ENCODE measurements at places on chromosomes 7 and 10.

- no peak for DNase-seq
Observed at GRCh38 chr10:69757553-69758309, 44.0 kb upstream of the COL13A1 start.

DNA sequence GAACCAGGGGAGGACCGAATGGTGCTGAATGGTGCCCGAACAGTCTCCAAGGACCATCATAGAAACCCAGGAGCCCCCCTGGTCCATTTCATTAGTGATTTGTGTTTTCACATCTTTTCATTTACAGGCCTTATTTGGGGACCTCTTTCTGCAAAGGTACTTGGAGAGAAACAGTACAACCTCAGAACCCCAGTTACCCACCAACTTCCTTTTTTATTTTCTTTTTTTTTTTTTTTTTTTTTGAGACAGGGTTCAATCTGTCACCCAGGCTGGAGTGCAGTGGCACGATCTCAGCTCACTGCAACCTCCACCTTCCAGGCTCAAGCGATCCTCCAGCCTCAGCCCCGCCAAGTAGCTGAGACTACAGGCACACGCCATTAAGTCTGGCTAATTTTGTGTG is 13.0 kb upstream of the ELN start:
- DNase-seq = no peak

DNA sequence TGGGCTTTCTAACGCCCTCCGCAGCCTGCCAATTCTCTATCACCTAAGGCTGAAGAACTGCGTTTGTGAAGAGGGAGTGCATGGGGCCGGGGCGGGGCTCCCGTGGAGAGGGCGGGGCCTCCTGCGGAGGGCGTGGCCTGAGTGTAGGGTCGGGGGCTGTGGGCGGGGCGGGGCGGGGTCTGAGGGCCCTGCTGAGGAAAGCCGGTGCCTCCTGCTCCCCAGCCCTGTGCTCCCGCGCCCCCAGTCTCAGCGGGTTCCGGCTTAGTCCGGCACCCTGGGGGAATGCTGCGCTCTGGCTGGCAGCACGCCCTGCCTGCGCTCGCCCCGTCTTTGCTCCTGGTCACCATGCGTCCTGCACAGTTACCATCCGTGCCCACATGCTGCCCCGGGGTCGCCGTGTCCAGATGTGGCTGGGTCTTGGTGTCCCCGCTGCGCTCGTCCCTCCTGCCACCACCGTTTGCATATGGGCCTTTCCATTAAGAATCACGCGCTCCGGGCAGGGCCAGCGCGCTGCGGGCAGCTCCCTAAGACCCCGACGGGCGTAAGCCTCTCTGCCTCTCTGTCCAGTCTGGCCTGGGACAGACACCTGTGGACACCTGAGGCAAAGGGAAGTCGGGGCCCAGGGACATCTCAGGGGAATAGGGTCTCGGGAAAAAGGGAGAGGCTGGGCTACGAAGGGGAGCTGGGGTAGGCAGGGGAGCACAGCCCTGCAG is 144.0 kb upstream of the RET start:
- DNase-seq = no peak

- no peak for DNase-seq
Observed at GRCh38 chr7:68629-69028, 123.7 kb upstream of the FAM20C start.

DNA sequence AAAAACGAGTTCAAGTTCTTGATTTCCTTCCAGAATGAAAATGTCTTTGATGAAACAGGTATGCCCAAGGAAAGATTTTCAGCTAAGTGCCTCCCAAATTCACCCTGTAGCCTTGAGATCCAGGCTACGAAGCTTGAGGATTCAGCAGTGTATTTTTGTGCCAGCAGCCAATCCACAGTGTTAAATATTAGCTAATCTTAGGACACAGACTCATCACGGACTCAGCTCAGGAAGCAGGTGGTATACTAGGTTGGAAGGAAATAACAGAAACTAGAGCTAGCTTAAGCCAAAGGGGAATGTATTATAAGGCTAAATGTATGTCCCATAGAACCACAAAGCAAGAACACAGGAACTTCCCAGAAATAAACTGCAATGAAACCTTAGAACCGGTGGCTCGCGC is 151.0 kb upstream of the PRSS1 start:
- no peak for DNase-seq

GRCh38 chr10:14653271-14654161 is 121.2 kb downstream of the FAM107B start:
- DNase-seq = peak; percentile 35

- no peak for DNase-seq
Observed at GRCh38 chr7:7114575-7115291, 67.6 kb upstream of the C1GALT1 start.

DNA sequence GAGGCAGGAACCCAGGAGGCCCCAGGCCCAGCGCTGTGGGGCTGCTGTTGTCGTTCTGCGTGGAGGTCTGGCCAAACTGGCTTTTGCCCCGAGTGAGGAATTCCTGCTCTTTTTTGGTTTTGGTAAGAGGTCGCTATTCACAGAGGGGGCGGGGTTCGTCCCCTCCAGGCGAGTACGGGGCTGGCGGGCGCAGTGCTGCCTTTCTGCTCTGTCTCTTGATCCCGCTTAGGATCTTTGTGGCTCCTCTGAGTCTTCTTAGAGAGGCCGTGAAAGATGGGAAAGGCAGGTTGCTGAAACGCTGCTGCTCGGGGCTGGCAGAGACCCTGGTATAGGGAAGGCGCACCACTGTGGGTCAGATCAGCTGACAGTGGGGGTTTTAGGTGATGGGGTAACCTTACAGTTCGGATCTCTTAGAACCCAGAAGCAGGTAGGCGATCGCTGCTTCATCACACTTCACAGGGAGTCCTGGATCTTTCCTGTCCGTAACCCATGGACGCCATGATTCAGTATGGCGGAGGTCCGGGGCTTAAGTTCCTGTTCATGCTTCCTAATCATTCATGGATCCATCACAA is 136.7 kb downstream of the KIF20B start:
- no peak for DNase-seq

DNA sequence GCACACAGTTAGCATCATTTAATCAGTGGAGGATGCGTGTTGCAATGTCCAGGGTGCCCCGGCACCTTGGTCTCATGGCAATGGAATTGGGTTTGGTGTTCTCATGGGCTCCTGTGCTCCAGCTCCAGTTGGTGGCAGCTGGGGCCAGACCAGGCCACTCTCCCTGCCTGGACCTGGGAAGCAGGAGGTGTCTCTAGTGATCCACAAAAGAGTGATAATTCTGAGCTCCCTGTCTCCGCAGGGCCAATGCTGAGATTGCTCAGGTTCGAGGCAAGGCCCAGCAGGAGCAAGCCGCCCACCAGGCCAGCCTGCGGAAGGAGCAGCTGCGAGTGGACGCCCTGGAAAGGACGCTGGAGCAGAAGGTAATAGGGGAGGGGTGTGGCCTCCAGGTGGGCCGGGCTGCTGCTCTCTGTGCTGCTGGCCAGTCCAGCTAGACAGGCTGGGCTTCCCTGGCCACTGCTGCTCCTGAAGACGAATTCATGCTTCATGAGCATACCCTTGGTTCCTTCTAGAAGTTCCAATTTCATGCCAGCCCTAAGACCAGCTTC is 21.7 kb upstream of the BTBD16 start:
- no peak for DNase-seq

- DNase-seq = no peak
Observed at GRCh38 chr10:3062502-3063186, 4.7 kb upstream of the PFKP start.

DNA sequence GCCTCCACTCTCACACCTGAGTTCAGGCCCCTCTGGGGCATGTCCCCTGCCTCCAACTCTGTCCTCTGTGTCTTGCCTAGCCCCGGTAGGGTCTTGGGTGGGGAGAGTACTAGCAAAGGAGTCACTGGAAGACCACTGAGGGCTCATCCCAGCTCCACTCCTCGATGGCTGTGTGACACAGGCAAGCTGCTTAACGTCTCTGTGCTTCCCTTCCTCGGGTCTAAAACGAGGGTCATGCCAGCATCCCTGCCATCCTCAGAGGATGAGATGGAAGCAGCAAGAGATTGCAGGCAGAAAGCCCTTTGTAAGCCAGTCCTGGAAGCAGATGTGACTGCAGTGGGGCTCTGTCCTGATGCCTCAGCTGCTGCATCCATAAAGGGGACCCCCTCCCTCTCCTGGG is 15.2 kb upstream of the C10orf105 start:
- DNase-seq = no peak

- DNase-seq = peak; percentile 45
Observed at GRCh38 chr10:11875494-11876281, 52.5 kb downstream of the PROSER2 start.

GRCh38 chr7:22154143-22154529 is 202.8 kb downstream of the RAPGEF5 start:
- DNase-seq = no peak

DNA sequence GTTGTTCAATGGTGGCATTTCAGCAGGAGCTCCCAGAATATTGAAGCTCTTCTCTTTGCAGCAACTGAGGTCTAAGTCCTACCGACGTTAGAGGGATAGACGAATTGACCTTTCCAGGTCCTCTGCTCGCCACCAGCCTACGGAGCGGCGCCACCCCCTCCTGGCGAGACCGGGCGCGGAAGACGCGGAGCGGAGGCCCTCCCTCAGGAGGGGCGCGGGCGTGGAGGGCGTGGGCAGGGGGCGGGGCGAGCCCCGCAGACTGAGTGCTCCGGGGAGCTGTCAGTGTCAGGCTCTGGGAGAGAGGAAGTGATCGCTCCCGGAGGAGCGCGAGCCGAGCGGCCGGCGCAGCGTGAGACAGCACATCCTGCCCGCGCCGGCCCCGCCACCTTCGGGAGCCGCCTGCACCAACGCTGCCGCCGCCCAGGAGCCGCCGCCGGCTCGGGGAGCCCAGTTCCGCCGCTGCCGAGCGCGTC is at the start of gene DYNC1I1:
Gene DYNC1I1, plus strand, starts transcription at position 257 of the 473 bp plus-strand sequence. CDS start 32,176 bp downstream, outside the sequence.
- peak; percentile 11 for DNase-seq

GRCh38 chr7:4835398-4836205 is 26.2 kb downstream of the PAPOLB start:
- no peak for DNase-seq

GRCh38 chr7:39709768-39710311 is 86.5 kb downstream of the RALA start:
- no peak for DNase-seq

GRCh38 chr10:103709341-103709920 is 145.9 kb downstream of the SH3PXD2A start:
- no peak for DNase-seq

DNA sequence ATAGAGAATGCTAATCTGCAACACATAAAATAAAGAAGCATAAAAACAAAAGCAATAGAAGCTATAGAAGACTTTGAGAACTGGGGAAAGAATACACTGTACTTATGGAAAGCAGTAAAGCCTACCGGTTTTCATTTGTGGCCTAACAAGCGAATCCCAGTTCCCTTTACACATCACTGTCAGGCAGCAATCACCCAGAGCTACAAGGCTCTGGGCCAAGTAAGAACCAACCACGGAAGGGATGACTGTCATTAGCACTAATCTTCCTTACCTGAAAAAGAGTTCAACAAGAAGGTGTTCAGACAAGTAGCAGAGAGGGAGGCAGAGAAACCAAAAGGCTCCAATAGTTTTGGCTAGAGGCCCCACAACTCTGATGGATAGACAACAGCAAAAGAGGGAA is 15.0 kb downstream of the CCDC6 start:
- DNase-seq = no peak

GRCh38 chr7:38034062-38034908 is 113.8 kb downstream of the EPDR1 start:
- DNase-seq = no peak

DNA sequence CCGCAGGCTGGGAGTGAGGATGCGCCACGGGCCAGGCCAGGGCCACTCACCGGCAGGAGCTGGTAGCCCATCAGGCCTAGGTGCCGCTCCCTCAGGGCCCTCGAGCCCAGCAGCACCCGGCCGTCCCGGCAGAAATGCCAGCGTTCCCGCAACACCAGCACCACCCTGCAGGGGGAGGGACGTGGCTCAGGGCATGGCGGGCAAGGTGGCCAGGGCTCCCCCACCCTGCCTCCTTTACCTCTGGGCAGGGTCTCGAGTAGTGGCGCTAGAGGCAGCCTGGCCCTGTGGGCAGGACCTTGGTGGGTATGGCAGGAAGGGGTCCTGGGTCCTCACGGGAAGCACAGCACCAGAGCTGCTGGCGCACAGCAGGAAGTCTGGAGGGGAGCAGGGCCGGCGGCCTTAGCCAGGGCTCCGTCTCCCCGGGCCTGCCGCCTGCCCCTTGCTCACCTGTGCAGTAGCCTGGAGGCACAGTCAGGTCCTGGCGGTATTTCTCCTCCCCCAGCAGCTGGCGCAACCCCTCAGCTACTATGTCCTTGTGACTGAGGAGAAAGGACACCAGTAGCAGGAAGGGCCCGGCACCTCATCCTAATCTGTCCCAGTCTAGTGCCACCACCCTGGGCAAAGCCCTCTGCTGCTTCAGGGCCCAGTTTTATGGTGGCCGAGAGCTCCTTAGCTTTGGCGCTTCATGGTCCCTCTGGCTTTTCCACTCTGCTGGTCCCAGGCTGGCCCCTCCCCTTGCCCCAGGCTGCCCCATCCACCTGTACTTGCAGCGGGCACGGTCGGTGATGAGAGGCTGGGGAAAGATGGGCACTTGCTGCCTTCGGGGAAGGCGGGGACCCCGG is 3.5 kb downstream of the FASTK start:
- DNase-seq = no peak

GRCh38 chr7:2138146-2138765 is 94.5 kb downstream of the MAD1L1 start:
- no peak for DNase-seq

- no peak for DNase-seq
Observed at GRCh38 chr7:119026391-119026790, 801.9 kb downstream of the ANKRD7 start.

DNA sequence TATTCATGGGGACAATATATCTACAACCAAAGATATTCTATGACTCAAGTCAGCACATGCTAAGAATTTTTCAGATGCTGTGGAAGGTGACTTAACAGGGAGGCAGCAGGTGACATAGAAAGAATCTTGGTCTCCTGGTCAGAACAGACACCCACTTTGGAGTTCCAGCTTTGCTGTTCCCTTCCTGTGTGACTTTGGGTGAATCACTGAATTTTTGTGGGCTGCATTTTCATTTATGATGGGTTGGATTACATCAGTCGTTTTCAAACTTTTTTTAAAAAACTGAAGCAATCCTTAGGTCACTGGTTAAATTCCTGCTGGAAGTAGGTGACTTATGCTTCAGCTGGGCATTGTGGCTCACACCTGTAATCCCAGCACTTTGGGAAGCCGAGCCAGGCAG is 24.9 kb downstream of the RGR start:
- DNase-seq = no peak

GRCh38 chr7:155908385-155908784 is 96.1 kb upstream of the SHH start:
- no peak for DNase-seq

DNA sequence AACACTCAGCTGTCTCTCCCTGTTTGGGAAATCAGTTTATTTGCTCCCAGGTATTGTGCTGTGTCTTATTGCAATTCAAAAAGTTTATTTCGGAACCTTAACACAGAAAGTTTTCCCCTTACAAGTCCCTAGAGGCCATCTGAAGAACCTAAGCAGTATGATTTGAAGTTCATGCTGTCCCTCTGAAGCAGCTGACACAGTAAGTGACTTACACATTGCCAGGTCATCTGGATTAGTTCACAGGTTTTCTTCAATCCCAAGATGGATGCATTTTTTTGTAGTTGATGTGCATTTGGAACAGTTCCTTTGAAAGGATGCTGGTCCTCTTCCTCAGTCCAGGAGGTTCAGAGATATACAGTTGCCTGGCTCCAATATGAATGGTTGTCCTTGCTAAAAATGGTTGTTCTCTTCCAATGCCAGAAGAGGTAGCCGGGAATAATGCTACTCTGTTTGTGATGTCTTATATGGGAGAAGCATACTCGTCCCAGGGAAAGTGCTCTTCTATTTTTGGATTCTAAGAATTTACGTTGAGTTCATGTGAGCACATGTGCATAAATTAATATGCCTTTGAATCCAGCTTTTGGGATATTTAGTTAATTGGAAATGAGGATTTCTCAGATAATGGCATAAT is 183.5 kb upstream of the PHYHIPL start:
- DNase-seq = no peak

- DNase-seq = no peak
Observed at GRCh38 chr10:676178-676577, 13.3 kb downstream of the DIP2C start.

Measured in GOT3 (cell line).